ENCODE measurements at places on chromosomes 3 and 15.
A peak's percentile ranks its signal among the peaks of the same experiment; 100 is the strongest.

DNA sequence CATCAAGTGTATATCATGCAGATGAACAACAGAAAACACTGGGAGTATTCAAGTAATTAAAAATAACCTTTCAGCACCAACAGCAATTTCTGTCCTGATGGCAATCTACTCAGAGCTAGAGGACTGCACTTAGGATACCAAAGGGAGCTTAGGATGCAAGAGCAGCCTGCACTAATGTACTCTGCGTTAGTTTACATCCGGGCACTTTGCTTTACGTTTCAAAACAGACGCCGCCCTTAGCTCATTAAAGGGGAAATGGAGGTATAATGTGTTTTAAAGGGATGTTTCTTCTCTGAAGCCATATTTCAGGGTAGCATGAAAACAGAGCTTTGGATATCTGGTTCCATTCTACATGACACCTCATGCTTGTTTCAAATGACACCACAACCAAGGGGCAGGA, 14.0 kb upstream of the B3GNT5 start:
- DNase-seq: no peak

GRCh38 chr3:103319912-103320311, 885.1 kb downstream of the ZPLD1 start:
- peak; percentile 5 for DNase-seq

GRCh38 chr3:55885721-55886120, 398.6 kb upstream of the WNT5A start:
- no peak for DNase-seq

- no peak for DNase-seq
These were observed 2.0 kb upstream of the PDE8A start for GRCh38 chr15:84979651-84980050.

DNA sequence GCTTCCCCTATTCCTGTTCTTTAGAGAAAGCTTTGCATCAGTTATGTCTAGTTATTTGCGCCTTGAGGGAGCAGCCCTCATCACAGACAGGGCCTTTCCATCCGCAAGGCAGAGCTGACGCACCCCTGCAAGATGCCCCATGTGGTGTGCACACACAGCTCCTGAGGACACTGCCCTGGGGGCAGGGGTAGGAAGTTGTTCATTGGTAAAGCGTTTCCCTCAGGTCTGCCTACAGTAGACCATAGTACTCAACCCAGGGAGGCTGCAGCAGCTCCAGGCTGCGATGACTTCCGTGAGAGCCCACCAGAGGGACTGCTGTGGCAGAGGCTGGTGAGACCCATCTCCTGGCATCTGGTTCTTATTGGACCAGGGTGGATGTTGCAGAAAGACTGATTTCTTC, 55.1 kb upstream of the PLXNA1 start:
- no peak for DNase-seq

- DNase-seq: peak; percentile 76
These were observed 221.4 kb upstream of the NANOGP8 start for GRCh38 chr15:35306361-35306981.

GRCh38 chr15:57923306-57923705, 142.2 kb downstream of the ALDH1A2 start:
- peak; percentile 35 for DNase-seq

DNA sequence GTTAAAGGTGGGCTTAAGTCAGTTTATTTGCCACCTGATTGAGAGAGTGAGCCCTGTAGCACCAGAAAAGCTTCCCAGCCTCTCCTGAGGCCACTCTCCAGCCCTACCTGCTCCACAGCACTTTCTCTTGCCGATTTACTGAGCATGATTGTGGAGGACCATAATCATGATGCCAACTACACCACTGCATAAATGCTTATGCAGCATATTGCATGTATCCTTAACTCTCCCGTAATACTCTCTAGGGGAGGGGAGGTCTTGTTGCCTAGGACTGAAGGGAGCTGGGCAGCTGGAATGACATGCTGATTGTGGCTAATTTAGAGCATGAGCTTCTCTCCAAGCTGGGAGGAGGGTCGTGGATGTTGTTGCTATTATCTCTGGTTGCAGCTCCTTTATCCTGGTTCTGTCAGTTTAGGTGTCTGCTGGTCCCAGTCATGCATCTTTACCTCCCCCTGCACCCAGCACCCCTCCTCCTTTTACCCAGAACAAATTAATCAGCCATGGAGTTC, 54.3 kb downstream of the GPD1L start:
- no peak for DNase-seq

DNA sequence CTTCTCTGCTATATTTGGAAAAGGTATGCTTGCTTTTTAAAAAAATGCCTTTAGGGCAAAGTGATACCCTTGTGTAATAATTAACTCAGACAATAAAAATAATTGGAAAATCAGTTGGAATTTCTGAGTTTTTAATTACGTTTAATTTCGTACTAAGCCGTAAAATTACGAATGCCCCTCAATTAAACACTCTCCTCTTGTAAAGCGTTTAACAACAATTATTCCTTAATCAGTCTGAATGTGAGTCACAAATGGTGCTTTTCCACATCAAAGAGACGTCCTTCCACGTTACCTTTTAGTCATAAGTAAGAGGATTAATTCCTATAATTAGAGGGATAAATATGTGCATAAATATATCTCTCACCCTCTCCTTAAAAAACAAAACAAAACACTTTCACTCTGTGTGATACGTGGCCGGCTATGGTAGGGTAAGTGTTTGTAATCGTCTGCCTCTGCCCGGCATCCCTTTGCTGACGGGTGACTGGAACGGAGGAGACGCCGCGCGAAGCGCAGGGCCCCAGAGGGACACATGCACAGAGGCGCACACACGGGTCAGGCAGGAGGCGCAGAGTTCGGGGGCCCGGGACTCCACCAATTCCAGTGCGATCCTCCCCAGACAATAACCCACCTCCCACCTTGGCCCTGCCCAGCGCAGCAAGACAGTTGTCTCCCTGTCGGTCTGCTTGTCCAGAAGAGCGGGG, 9.7 kb upstream of the MEIS2 start:
- peak; percentile 69 for DNase-seq

- DNase-seq: peak; percentile 78
These were observed 13.3 kb downstream of the ABHD2 start for GRCh38 chr15:89101302-89102193.

DNA sequence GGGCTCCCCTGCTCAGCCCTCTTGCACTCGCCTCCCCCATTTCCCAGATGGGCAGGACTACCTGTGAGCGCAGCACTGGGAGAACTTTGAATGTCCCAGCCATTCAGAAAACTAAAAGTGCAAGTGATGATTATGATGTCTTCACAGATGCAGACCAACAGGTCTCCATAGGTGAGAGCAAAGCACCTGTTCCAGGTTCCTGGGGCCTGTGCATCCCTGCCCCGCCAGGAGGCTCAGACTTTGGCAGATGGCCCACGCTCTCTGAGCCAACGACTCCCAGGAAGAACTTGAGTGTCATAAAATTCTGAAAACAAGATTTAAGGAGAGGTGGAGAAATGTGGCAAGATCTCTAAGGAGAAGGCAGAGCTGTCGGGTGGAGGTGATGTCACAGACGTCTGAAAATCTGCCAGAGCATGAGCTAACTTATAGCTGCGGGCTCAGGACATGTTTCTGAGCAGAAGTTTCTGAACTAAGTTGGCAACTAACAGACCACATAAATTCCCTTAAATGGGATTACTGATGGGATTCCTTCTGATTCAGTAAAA, 110.8 kb upstream of the IGF1R start:
- no peak for DNase-seq

DNA sequence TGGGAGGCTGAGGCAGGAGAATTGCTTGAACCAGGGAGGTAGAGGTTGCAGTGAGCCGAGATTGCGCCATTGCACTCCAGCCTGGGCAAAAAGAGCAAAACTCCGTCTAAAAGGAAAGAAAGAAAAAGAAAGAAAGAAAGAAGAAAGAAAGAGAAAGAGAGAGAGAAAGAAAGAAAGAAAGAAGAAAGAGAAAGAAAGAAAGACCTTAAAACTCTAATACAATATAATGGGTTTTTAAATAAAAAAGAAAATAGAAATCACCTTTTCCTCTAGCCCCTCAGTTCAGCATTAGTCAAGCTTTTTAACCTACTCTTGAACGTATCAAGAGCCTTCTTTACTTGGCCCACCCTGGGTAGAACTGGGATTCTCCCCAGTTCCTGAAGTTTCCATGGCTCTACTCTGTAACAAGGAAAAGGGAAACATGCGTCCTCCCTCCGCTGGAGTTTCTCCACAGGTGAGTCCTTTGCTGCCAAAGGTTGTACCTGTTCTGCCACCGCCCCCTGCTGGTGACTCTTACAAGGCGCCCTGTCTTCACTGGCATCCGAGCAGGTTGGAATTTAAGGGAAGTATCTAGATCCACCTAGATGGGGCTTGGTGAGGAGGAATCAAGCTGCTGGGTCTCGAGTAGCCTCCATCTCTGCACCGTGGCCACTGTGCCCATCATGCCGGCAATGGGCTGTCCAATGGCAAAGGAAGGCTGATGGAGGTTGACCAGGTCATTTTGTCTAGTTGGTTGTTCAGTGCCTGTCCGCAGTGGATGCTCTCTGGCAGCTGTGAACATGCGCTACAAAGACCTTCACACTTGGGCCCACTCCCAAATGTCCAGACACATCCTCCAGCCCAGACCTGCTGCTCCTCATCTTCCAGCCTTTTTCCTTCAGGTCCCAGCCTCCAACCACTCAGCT, 20.6 kb upstream of the EPHB3 start:
- DNase-seq: no peak

- DNase-seq: no peak
These were observed 18.6 kb upstream of the IREB2 start for GRCh38 chr15:78419367-78419766.

GRCh38 chr15:40762919-40763800, 708 bp upstream of the GCHFR start:
- peak; percentile 62 for DNase-seq

GRCh38 chr3:153628591-153628990, 466.6 kb downstream of the RAP2B start:
- peak; percentile 29 for DNase-seq

- DNase-seq: peak; percentile 18
These were observed 133.9 kb downstream of the RAP2B start for GRCh38 chr3:153295901-153296300.

- DNase-seq: no peak
These were observed 30.9 kb upstream of the C15orf39 start for GRCh38 chr15:75170711-75171341.

- peak; percentile 83 for DNase-seq
These were observed 79.7 kb downstream of the TMEM266 start for GRCh38 chr15:76139368-76140073.

- no peak for DNase-seq
These were observed 326.8 kb upstream of the ROBO1 start for GRCh38 chr3:80094589-80094988.

- DNase-seq: no peak
These were observed 5.7 kb upstream of the HLTF start for GRCh38 chr3:149091983-149092382.

DNA sequence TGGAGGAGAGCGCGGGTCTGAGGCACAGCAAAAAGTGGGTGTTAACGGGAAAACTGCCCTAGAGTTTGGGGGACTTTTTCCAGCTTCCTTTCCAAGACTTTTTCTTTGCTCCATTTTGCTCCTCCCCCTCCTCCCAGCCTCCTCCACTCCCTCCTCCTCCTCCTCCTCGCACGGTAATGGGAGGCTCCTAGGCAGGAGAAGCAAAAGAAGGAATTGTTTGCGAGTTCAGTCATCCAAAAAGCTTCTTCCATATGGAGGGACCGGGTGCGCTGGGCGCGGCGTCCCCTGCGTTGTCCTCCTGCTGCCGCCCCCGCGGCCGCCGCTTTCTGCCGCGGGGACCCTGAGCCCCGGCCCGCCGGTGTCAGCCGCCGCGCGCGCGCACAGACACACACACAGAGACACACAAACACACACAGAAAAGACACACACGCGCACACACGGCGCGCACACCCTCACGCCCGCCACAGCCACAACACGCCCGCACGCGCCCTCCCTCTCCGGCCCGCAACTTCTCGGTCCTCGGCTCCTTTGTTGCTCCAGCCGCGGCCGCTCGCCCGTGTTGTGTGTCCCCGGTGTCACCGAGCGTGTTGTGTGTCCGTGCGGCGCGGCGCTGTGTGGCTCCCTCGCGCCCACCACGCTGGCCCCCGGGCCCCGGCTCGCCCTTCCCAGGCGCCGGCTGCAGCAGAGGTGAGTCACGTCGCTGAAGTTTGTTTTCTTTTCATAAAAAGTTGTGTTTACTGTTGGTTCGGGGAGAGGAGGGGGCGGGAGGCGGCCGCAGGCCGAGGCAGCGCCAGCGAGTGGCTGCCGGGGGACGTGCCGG, at the start of gene BOC:
BOC (plus strand) TSS at position 228 of the 820 bp plus-strand sequence. CDS start 38,246 bp downstream, outside the sequence.
- peak; percentile 95 for DNase-seq

DNA sequence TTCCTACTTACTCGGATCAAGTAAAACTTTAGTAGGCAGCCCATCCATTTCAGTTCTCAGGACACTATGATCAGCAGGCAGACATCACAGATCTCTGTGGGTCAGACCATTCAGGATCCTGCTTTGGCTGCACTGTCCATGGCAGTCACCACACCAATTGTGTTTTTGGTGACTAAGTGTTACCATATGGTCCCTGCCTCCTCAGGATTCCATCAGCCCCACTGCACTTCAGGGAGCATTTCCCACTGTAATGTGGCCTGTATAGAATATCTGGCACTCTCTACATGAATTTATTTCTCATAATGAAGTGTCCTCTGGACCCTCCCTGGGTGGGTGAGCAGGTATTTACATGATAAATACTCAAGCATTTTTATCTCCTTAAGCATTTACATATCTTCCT, 41.3 kb downstream of the ZNF445 start:
- no peak for DNase-seq

All from umbilical cord (tissue), 2 donors.